ENCODE measurements at places on chromosomes 11 and 22.

- DNase-seq = no peak
These were observed 481.5 kb upstream of the ANO5 start for GRCh38 chr11:21711341-21711740.

DNA sequence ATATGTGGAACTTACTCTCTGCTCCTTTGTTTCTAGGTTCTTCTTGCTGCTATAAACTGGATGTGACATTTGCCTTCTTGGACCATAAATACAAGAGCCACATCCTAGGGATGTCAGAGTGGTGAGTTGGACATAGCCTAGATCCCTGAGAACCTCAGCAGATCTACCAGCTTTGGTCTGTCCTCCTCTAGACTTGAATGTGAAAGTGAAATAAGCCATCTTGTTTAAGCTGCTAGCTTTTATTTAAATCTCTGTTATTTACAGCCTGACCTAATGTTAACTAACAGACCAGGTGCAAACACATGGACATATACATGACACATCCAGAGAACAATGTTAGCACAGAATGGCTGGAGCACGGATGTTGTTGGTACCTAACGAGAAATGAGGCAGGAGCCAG lies 36.0 kb downstream of the SLN start:
- no peak for DNase-seq

DNA sequence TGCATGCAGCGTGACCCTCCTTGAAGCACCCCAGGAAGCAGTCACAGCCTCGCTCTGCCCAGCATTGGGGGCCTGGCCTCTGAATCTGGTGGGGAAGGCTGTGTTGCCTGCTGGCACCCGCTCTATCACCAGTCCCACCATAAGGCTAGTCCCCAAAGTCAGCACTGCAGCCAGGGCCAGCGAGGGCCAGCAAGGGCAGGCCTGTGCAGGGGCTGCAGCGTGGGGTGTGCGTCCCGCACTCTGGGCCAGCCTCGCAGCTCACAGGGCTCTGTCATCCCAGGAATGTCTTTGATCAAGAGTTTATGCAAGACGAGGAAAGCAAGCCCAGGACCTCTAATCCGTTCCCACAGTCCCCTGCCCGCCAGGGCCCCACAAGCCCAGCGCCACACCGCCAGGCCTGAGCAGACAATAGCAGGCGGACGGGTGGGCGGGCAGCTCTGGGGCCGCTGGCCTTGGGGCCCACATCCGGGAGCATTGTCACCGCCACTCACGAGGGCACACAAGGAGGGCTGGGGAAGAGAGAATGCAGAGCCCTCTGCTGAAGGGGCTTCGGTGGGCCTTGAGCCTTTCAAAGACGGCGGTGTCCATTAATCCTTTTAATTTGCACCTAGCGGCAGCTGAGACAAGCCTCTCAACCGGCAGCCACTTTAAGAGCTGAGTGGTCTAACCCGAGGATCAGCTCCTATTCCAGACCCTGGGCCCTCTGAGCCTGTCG lies 17.1 kb downstream of the LTO1 start:
- DNase-seq = no peak

DNA sequence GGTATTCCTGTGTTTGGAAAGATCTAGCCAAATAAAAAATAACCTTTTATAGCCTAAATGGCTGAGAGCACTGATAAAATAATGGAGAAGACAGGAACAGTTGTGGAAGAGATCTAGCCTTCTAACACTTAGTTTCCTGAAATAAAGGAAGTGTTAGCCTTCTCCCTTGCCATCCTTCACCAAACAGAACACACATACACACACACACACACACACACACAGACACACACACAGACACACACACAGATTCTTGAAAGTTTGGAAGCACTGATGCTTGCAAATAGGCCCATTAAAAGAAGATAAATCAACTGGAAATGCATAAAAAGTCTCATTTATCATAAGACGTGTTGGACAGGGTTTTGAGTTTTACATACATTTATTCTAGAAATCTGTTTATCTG lies 37.5 kb downstream of the KIRREL3 start:
- DNase-seq = no peak

DNA sequence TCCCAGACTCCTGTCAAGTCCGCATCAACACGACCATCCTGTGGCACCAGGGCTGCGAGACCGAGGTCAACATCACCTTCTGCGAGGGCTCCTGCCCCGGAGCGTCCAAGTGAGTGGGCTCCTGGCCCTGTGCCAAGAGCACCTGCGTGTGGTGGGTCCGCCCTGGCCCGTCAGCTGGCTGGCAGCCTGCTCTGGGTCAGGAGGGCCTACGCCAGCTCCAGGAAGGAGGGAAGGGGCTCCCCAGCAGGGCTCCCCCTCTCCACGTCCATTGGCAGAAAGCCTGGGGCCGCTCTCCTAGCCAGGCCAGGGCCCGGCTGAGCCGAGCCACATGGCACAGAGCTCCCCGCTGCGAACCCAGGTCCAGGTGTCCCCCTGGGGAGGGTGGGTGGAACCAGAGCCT lies 37.8 kb downstream of the MUC5B start:
- DNase-seq = no peak

GRCh38 chr11:19077965-19078364 lies 17.4 kb upstream of the MRGPRX2 start:
- DNase-seq = no peak

DNA sequence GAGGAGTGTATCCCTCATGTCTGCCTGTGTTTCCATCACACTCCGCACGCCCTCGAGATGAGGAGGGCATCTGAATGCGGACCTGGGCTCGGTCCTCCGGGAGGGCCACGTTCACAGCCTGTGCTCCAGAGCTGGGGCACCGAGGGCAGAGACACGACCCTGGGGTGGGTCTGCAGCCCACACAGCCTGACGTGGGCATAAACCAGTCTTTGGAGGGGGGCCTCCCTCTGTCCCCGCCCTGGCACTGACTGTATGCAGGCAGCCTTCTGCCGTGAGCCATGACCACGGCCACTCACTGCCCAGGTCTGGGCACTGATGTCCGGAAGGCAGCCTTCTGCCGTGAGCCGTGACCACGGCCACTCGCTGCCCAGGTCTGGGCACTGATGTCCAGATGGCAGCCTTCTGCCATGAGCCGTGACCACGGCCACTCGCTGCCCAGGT lies 1425.1 kb downstream of the BRD1 start:
- DNase-seq = no peak

GRCh38 chr22:29964776-29965175 lies 81.8 kb downstream of the MTMR3 start:
- no peak for DNase-seq

DNA sequence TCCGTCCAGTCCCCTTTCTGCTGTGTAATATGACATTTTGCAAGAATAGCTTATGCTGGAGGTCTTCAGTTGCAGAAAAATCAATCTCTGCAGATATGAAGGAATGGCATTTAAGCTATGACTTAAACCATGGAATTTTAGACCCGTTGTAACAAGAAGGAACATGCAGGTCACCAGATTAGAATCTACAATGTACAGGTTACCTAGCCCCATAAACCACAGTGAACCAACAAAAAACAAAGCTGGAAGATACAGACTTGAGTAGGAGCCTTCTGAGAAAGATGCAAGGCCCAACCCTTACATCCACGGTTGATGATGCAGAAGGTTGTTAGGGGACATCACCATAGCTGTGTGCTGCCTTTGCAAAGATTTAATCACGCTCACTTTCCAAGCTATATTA lies 132.5 kb downstream of the WT1 start:
- no peak for DNase-seq

GRCh38 chr11:128250482-128250881 lies 336.9 kb downstream of the ETS1 start:
- no peak for DNase-seq

DNA sequence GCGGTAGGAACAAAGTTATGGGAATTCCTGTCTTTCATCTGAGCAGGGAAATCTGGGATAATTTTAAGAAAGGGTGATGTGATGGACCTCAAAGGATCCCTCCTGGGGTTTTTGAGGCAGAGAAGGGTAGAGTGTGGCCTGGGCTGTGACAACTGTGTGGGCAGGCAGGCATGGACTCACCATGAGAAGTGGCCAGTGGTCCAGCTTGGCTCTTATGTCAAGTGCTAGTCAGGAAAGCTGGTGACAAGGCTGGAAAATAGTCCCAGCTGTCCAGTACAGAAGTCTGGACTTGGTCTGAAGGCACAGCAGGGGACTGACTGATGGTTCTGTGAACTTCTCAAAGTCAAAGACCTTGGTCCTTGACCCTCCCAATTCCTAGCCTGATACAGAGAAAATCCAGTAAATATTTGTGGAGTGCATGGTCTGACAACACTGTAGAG lies 1.7 kb downstream of the PPFIBP2 start:
- DNase-seq = no peak

DNA sequence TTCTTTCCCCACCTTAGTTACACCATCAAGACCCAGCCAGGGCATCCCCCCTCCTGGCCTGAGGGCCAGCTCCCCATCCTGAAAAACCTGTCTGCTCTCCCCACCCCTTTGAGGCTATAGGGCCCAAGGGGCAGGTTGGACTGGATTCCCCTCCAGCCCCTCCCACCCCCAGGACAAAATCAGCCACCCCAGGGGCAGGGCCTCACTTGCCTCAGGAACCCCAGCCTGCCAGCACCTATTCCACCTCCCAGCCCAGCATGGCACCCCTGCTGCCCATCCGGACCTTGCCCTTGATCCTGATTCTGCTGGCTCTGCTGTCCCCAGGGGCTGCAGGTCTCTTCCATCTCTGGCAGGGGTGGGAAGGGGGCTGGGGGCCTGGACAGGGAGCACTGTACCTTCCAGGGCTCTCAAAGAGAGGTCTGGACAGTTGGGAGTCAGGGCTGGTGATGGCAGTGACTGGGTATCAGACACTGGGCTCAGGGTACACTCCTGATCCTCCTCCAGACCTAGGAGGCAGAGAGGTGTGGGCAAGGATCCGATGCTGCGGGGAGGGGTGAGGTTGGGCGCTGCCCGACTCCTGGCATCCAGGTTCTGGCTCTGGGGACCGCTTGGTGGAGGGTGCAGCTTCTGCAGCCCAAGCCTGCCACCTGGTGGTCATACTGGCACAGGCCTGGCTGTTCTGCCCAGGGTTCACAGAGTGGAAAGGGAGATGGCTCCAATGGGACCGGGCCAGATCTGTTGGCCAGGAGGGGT lies at the start of gene UPK2:
Gene UPK2, plus strand, starts transcription at position 205 of the 753 bp plus-strand sequence. Its CDS starts 53 bp downstream, at position 258.
- peak; percentile 81 for DNase-seq

GRCh38 chr11:8805296-8805695 lies 105.7 kb upstream of the AKIP1 start:
- no peak for DNase-seq

- no peak for DNase-seq
These were observed 346.4 kb upstream of the ARHGAP42 start for GRCh38 chr11:100340466-100341319.

DNA sequence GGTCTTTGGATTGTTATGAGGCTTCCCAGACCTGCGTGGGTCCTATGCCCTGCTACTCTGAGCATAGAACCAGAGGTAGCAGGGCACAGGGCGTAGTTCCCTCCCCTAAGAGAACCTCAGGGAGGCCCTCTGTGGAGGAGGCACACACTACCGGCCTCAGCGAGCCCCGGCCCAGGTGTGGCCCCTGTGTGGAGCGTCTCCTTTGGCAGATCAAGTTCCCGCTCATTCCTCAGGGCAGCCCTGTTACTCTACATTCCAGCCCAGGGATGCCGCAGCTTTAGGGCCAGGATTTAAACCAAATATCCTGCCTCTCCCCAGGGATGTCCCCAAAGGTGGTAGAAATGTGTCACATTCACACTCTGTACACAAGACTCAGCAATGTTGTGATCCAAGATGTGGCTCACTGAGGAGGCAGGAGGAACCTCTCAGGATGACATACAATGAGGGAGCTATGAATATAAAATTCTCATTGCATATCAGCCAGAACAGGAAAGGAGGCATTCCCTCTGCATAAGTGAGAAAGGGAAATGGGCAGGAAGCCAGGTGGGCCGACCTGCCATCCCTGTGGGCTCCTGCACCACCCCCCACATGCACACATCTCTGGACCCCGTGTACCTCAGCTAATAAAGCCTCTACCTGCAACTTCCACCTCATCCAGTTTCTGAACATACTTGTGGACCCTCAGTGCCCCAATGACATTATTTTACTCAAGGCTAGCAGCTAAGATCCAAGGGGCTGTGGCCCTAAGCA lies 131.9 kb upstream of the TEAD1 start:
- no peak for DNase-seq

DNA sequence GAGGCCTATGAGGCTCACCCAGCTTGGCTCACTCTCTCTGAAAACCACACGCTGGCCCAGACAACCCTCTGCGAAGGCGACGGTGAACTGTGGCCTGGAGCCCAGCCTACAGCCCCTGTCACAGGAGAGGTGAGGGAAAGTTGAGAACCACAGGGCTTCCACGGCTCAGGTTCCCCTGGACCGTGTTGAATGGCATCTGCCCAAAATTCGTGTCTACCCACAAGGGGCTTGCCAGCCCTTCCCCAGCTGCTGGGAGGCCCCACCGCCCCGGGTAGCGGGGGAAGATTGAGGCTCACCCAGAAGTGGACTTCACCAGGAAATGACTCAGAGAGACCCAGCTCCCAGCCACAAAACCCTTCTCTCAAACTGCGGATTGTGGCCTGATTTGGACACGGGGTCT lies 197.1 kb downstream of the CTTN start:
- DNase-seq = no peak

- peak; percentile 13 for DNase-seq
These were observed 157.7 kb downstream of the C11orf91 start for GRCh38 chr11:33542921-33543320.

- no peak for DNase-seq
These were observed 16.5 kb downstream of the GNAZ start for GRCh38 chr22:23086787-23087186.

GRCh38 chr11:44939673-44940395 lies 10.8 kb downstream of the TP53I11 start:
- no peak for DNase-seq

DNA sequence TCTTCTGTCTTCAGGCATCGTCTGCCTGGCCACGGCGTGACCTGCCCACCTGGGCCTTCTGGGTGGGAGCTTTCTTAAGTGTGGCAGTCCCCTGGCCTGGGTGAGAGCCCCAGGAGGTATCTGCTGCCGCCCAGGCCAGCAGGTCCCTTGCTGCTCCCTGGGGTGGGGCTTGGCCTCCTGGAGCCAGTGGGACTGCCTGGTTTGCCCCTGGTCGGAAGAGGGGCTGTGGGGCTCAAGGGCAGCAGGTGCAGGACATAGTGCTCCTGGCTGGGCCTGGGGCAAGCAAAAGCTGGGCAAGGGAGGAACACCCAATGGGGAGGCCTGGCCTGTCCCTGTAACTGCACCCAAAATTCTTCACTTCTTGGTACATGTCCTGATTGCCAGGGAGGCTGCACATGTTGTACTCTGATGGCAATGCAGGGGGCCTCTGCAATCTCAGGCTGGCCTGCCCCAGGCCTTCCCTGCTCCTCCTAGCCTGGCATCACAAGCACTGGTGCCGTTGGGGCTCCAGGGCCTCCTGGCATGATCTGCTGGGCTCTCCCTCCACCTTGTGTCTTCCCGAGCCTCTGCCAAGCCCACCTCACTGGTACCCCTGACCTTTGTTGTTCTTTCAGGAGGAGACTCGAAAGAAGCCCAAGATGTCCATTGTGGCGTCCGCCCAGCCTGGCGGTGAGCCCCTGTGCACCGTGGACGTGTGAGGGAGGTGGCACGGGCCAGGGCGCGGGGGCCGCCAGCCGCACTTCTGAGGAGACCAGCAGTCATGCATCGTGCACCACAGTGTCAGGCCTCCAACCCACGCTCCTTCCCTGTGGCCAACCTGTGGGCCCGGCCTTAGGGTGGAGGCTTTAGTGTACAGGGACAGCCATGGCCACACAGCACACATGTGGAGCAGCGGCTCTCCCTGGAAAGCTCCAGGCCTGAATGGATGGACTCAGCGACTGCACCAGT lies 6.2 kb upstream of the RANBP1 start:
- DNase-seq = no peak

Data from stimulated activated CD4-positive, alpha-beta T cell treated with anti-CD3 and anti-CD28 coated beads, Interleukin-1b, Interleukin-23, amount 100 ng/mL, for 24 hours (primary cell).